Keratinocyte (primary cell): ENCODE measurements at places on chromosomes 3 and 15.

DNA sequence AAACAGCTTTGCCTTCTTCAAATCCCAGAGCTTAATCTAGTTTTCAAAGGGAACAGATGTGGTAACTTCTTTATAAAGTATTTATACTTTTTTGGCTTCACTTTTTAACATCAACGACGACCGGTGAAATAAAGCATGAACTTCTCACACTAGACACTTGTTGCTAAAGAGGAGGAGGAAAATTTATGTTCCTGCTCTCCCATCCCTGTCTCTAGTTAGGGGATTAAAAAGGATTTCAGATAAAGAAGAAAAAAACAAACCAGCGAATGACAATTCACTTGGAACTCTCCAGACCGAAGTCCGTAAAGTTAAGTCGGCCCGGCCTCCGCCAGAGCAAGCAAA is 672 bp downstream of the NEDD4 start:
- DNase-seq: no peak

- DNase-seq: no peak
Observed at GRCh38 chr3:87468235-87468634, 191.9 kb upstream of the POU1F1 start.

DNA sequence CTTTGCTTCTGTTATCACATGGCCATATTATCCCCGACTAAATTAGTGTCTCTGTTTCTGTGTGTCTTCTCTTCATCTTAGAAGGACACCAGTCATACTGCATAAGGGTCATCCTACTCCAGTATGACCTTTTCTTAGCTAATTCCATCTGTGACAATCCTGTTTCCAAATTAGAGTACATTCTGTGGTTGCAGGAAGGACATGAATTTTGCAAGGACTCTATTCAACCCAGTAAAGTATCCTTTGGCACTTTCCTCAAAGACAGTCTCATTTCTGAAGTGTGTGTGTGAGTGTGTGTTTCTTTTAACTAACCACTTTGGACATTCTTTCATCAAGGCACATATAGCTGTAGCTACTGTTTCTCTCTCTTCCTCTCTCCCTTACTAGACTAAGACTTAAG is 15.2 kb upstream of the MME start:
- DNase-seq: no peak

- DNase-seq: no peak
Observed at GRCh38 chr3:159770998-159771397, 217.6 kb upstream of the IL12A start.

- DNase-seq: no peak
Observed at GRCh38 chr3:150080058-150080730, 109.5 kb upstream of the PFN2 start.

GRCh38 chr3:60000311-60001105 is 950.7 kb upstream of the CFAP20DC start:
- DNase-seq: no peak

DNA sequence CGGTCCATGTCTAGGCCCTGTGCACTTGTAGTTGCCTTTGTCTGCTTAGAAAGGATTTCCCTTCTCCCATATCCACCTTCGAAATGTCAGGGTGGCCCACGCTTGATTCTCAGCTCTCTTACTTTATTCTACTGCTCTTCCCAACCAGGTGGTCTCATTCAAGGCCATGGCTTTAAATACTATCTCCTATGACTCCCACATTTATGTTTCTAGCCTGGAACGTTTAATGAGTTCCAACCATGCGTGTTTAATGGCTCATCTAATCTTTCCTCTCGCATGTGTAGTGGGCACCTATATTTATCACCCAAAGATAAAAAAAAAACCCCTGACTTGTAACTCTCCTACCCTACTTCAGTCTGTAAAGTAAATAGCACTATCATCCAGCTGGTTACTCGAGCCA is 727.2 kb upstream of the CFAP20DC start:
- DNase-seq: no peak

DNA sequence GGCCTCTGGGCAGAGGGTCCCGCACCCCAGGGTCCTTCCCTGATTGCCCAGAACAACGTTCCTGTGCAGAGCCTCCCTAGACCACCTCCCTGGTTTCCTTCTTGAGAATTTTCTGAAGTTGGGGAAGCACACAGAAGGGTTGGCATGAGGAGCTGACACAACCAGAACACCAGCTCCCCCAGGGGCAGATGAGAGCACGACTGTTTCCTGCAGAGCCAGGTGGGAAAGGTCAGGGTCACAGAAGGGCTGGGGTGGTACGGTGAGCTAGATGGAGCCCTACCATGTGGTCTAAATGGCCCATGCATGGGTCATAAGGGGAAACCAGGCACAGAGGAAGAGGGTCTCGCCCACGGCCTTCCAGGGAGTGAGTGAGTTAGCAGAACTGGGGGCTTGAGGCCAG is 10.4 kb downstream of the PPCDC start:
- DNase-seq: no peak

DNA sequence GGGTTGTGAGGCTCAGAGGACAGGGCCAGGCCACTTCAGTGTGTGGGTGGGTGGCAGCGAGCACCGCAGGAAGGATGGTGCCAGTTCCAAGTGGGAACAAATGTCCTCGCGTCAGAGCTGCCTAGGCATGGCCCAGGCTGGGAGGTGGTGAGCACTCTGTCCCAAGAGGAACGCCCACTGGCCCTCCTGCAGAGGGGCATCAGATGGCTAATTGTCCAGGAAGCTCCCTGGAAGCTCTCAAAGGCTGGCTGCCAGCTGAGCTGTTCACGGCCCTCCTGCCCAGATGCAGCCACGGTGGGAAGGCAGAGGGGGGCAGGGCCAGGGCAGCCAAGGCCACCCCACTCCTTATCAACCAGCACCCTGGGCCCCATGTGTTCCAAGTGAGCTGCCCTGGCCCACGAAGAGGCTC is 55.2 kb downstream of the IQSEC1 start:
- DNase-seq: no peak
